AG10803 (cell line): ENCODE measurements at places on chromosomes 6 and 20.

DNA sequence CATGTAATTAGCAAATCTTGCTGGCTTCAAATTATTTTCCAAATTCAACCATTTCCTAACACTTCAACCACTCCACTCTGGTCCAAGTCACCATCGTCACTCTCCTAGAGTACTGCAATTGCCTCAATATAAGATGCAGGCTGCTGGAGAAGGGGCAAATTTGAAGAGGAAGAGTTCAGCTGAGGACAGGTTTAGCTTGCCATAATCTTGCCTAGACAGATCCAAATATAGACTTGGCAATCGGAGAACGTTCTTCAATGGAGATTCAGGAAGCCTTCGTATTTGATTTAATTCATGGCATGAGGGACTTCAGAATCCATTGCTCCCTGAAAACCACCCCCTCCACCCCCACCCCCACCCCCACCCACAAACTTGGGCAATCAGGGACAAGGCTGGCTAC is 15.4 kb upstream of the KHDC1L start:
- no peak for DNase-seq

DNA sequence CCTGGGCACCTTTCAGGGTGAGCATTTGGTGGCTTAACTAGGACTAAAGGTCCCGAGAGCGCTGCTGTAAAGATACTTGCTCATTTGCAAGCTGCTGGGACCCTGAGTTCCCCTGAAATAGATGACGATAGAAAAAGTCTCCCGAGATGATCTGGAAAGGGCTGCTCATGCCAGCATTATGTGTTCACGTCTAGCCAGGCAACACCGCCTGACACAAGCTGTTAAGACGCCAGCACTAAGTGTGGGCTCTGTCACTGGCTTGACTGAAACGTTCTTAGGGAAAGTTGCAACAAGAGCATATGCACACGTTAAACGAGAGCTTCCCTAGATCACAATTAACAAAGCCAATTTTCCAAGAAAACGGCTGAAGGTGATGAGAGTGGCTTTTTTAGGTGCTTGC is 113.7 kb downstream of the SLC23A2 start:
- no peak for DNase-seq

GRCh38 chr6:14665827-14666724 is 548.5 kb downstream of the CD83 start:
- peak; percentile 84 for DNase-seq

GRCh38 chr6:44851176-44851575 is 463.7 kb downstream of the CDC5L start:
- peak; percentile 78 for DNase-seq

GRCh38 chr6:85044361-85044760 is 280.0 kb upstream of the TBX18 start:
- DNase-seq: peak; percentile 37

- DNase-seq: no peak
Observed at GRCh38 chr20:62787321-62787720, 9.0 kb upstream of the MRGBP start.

DNA sequence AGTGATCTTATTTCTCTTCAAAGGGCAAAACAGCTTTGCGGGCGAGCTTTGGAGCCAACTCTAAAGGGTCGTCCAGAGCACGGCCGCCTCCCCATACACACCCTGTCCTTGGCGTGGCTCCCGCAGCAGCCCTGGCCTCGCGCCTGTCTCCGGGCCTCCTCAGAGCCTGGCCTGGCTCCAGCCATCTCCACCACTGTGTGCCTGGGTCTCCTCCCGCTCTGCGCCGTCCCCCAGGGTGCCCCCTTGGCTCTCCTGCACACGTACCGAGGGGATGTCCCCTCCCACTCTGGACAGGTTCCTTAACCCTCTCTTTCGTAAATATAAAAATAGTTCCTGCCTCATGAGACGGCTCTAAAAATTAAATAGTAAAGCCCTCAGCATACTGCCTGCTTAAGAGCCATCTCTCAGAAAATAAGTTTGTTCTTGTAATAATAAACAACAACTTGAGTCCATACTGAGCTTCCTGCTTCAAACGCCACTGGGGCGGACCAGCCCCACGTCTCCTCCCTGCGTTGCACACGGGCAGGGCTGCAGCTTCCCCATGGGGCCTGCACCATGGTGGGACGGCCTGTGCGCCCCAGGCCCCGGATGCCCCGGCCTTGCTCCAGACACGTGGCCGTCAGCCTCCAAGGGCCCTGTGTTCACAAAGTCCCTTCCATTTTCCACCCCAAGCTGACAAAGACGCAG is 226.2 kb downstream of the TTLL2 start:
- DNase-seq: no peak

- DNase-seq: peak; percentile 58
Observed at GRCh38 chr20:10218536-10219451, at the start of gene SNAP25. Gene SNAP25, plus strand, starts transcription at chr20:10218830. Its CDS starts 56,662 bp downstream, at chr20:10275492.

GRCh38 chr6:90978046-90978445 is 391.2 kb upstream of the MAP3K7 start:
- no peak for DNase-seq
